ENCODE measurements at places on chromosomes 4 and X. TPM values are rescaled to one million over a fixed set of nuclear protein-coding genes. Genes with fewer than 3 reads are reported as not detected.

DNA sequence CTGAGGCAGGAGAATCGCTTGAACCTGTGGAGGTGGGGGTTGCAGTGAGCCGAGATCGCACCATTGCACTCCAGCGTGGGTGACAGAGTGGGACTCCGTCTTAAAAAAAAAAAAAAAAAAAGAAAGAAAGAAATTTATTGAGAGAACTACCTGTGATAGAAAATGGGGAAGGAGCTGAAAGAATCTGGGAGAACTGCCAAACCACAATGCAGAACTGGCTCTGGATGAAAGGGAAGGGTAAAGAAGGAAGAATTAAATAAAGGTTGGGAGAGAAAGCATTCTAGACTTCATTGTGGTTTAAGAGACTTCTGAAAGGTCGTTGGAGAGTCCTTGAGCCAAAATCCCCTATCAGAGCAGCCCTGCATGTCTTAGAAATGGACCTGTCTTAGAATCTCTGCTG, 567.9 kb upstream of the HTR2C start:
- no peak for DNase-seq

- no peak for DNase-seq
These were observed 31.5 kb downstream of the BLOC1S4 start for GRCh38 chr4:6747294-6748051.

- no peak for DNase-seq
These were observed 48.1 kb upstream of the FAM9C start for GRCh38 chrX:13092455-13092941.

DNA sequence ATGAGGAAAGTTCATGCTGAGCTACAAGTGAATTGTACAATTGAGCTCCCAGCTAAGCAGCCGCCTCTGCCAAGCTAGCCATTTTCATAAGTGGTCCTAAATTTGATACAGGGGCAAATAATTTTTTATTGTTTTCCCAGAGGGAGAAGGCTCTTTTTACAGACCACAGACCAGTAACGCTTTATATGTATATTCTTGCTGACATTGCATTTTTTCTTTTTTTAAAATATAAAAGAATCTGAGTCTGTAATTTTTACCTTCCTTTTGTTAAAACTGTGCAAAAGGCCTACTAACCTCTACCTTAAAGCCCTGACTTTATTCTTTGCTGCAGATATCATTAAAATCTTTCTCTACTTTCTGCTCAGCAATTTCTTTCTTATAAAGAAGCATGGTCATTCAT, 501.2 kb upstream of the INTU start:
- DNase-seq = no peak

DNA sequence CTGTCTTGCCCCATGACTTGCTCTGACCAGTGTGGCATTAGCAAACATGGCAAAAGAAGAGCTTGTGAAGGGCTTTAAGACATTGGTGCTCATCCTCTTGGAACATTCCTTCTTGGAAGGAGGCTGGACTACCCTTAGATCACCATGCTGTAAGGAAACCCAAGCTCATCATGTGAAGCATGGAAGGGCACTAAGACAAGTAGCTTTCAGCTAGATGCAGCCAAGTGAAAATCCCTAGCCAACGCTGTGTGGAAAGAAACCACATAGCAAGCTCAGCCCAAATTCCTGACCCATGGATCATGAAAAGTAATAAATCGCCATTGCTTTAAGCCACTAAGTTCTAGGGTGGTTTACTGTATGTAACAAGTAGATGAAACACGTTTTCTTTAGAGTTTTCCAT, 12.4 kb upstream of the PACRGL start:
- no peak for DNase-seq

GRCh38 chr4:169601016-169601771, 11.2 kb downstream of the NEK1 start:
- DNase-seq = no peak

DNA sequence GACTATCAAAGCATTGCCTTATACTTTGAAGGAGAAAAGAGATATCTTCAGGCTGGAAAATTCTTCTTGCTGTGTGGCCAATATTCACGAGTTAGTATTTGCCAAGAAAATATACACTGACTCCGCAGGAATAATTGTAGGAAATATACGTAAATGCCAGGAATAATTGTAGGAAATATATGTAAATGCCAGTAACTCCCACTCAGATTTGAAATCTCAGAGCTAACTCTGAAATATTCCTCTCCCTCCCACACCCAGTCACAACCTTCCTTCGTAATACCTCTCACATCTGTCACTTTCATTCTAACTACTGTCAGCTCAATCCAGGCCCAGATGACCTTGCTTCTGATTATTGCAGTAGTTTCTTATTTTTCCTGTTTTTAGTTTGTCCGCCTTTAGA, 73.5 kb downstream of the WDR19 start:
- no peak for DNase-seq

DNA sequence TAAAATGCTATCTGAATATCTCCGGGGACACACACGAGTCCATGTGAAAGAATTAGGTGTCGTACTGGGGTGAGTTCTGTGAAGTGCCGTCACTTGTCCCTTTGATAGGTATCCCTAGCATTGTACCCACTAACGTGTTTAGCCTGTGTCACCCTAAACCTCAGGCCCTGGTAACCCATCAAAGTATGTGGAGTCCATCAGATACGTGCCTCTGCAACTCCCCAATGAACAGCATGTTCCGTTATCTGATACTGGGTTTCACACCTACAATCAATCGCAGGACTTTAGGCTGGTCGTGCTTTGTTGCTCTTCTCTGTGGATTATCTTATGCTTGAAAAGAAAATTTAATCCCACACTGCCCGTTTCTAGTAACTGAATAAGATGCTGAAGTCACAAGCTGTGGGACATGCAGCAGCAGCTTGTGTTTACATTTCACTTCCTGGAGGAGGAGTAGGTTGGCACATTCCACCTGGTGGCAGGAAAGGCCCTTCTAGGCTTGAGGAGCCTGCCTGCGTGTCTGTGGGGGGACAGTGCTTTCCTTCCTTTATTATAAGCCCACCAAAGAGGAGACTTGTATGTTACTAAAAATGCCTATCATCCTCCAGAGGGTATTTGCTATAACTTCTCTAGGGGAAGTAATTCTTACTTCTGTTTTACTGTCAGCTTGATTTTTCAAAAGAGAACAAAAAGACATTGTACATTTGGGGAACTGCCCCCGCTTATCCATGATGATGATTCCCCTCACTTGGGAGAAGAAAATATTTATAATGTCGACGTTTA, 127.2 kb downstream of the FNIP2 start:
- DNase-seq = no peak

DNA sequence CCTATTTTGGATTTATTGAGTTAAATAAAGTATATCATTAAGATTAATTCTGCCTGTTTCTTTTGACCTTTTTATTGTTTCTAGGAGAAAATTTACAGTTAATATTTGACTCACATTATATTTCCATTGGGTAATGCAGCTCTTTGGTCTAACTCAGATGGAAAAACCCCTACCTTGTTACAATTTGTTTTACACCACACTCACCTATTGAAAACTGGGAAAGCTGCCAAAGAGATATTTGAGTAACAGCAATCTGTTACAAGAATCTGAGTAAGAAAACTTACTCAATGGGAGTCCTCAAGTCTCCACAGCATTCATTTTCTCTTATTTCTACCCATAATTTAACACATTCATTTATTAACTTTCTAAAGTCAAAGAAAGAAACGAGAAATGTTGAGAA, 108.0 kb upstream of the TLL1 start:
- no peak for DNase-seq

- no peak for DNase-seq
These were observed 1646.4 kb upstream of the ADGRL3 start for GRCh38 chr4:59553721-59554091.

Gene DMRTC1
- 0.88 TPM for total RNA-seq

Gene L1CAM
- total RNA-seq = 2.1 TPM

Gene TMEM255A
- total RNA-seq = 1.8 TPM

Gene ARSJ
- total RNA-seq = 3.1 TPM

Gene UGT2A3
- not detected for total RNA-seq

Gene GNRHR
- not detected for total RNA-seq

Gene GPR173
- 29.0 TPM for total RNA-seq

All from mesothelial cell of epicardium (in vitro differentiated cells).